ENCODE measurements at places on chromosomes 2 and 18.

DNA sequence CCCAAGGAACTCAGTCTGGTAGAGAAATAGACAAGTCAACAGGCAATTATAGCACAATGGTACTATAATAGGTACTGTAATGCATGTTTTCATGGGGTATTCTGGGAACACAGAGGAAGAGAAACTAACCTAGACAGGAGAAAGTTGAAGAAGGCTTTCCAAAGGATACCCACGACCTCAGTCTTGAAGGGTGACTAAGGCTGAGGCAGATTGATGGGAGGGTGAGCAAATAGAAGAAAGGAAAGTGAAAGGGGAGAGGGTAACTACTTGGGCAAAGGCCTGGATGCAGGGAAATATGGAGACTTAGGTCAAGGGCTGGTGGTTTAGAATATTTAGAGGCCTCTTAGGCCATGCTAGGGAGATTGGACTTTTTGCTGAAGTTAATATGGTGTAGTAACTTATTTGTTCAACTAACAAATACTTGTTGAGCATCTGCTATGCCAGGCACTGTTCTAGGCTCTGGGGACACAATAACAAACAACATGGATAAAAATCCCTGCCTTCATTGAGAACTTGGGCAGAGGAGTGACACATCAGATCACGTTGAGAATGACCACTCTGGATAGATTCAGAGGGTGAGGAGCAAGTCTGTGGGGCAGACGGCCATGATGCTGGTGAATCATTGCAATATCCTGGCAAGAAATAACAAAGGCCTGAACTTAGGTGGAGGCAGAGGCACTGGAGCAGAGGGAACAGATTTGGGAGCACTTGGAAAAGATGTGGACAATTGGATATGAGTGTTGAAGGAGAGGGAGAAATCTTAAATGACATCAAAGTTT lies 56.4 kb downstream of the PLB1 start:
- no peak for DNase-seq

- DNase-seq: no peak
Observed at GRCh38 chr2:167388497-167388896, 500.2 kb downstream of the XIRP2 start.

GRCh38 chr2:54677476-54678265 lies 45.8 kb upstream of the EML6 start:
- no peak for DNase-seq

DNA sequence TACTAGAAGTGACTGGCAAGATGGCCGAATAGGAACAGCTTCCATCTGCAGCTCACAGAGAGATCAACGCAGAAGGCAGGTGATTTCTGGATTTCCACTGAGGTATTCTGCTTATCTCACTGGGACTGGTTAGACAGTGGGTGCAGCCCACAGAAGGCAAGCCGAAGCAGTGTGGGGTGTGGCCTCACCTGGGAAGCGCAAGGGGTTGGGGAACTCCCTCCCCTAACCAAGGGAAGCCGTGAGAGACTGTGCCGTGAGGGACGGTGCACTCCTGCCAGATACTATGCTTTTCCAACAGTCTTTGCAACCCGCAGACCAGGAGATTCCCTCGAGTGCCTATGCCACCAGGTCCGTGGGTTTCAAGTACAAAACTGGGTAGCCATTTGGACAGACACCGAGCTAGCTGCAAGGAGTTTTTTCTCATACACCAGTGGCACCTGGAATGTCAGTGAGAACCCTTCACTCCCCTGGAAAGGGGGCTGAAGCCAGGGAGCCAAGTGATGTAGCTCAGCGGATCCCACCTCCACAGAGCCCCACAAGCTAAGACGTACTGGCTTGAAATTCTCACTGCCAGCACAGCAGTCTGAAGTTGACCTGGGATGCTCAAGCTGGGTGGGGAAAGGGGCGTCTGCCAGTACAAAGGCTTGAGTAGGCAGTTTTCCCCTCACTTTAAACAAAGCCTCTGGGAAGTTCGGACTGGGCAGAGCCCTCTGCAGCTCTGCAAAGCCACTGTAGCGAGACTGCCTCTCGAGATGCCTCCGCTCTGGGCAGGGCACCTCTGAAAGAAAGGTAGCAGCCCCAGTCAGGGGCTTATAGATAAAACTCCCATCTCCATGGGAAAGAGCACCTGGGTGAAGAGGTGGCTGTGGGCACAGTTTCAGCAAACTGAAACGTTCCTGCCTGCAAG lies 40.1 kb downstream of the PLEK start:
- DNase-seq: no peak

DNA sequence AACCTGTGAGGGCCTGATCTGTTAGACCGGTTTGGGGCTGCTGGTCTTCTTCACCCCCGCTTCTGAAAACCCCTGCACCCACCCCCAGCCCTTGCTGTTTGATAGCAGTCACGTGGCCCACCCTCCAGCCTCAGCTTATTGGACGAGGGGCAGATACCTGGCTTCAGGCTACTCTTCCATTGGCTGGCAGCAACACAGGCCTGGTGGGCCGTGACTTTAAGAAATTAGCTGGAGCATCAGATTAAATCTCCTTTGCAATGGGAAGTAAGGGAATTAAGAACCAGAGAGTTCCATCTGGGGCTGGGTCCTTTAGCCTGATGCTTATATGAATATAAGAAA lies 107.3 kb downstream of the KLHL29 start:
- DNase-seq: no peak

- DNase-seq: no peak
Observed at GRCh38 chr2:179539124-179539511, 274.5 kb upstream of the SESTD1 start.

DNA sequence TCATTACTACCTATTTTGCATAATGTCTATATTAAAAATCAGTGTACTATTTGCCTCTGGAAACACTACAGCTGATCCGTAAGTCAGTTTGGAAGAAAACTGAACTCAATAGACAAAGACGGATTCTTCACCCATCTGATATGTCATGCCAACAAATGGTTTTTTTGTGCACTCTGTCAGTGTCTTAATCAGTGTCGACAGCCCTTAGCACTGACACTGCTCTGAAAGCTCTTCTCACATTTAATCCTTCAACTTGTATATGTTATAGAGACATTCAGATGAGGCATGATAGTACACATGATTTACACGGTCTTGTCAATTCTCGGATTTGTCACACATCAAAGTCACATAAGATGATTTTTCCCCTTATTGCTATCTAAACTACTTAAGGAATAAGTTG lies 347.5 kb upstream of the GALNT5 start:
- DNase-seq: no peak

- no peak for DNase-seq
Observed at GRCh38 chr18:11497585-11497984, 111.8 kb upstream of the SLC35G4 start.

DNA sequence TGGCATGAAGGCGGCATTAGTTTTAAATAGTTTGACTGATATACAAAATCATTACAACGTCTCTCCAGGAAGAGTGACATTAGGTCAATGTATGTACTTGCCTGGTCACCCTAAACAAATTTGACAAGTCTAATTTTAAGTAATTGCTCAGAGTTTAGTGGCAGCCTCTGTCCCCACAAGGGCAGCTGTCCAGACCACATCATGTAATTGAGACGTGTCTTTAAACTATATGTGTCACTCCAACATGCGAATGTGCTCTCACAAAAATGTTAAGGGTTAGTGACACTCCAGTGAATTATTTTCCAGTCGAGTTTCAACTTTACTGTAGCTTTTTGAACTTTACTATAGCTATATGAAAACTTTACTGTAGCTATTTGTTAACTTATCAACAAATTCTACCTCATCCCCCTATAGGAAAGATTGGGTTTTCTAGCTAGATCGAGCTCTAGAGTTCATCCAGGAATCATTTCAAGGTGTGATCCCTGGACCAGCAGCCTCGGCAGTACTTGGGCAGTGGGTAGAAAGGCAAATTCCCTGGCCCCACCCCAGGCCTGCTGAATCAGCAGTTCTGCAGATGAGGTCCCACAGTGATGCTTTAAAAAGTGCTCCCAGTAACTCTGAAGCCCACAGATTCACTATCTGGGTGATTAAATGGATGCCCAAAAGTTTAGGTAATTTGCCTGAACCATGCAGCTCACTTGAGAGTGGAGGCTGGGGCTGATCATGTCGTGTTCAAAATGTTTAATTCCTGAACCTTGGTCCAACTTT lies 66.4 kb upstream of the POU3F3 start:
- no peak for DNase-seq

- no peak for DNase-seq
Observed at GRCh38 chr18:44041961-44042360, 638.7 kb upstream of the SETBP1 start.

DNA sequence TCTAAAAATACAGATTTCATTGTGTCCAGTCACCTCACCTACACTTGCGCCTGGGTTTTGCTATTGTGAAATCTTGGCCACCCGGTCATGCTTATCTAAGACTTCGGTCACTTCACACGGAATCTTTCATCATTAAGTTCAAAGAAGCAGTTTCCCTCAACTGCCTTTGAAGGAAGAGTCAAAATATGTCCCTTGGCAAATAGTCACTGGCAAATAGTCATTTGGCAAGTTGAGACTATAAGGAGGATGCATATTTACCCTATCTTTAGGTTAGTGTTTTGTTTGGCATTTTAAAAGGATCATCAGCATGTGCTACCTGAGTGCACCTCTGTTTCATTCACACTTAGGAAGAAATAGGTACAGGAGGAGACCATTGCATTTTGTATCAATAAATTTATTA lies 95.9 kb downstream of the FEZ2 start:
- DNase-seq: no peak

DNA sequence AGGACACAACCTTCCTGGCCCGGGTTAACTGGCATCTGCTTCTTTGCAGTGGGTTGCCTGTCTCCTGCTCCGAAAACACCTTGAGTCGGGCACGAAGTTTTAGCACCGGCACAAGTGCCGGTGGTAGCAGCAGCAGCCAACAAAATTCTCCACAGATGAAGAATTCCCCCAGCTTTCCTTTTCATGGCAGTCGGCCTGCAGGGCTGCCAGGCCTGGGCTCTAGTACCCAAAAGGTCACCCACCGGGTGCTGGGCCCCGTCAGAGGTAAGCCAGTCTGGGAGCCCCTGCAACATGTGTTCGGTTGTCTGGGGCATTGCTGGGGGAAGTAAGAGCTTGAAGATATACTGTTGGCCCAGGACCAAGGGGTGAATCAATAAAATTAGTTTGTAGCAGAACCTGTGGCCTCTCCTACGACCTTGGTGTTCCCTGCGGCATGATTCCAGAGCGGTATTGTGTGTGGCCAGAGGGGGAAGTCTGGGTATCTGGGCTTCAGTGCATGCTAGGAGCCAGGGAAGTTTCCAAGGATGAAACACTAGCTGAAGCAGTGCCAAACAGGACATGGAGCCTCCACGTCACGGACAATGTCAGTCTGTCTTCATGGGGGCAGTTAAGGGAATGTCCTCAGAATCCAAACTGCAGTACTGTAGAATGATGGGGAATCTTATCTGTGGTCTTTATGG lies 7.8 kb downstream of the AGBL5 start:
- DNase-seq: no peak

DNA sequence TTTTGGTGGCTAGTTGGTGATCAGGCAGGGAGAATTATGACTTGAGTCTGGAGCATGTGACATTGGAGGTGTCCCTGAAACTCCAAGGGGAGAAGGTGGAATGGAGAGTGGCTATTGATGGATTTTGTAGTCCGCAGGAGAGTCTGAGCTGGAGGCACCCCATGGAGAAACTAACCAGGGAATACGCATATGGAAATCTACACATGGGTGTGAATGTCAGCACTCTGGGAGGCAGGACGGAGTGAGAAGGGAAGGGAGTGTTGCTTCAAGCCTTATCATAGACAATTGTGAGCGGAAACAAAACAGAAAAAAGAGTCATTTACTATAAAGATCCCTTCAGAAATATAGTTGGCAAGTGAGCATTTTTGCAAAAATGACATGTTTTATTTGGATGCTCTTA lies 667 bp upstream of the SCYGR4 start:
- no peak for DNase-seq

DNA sequence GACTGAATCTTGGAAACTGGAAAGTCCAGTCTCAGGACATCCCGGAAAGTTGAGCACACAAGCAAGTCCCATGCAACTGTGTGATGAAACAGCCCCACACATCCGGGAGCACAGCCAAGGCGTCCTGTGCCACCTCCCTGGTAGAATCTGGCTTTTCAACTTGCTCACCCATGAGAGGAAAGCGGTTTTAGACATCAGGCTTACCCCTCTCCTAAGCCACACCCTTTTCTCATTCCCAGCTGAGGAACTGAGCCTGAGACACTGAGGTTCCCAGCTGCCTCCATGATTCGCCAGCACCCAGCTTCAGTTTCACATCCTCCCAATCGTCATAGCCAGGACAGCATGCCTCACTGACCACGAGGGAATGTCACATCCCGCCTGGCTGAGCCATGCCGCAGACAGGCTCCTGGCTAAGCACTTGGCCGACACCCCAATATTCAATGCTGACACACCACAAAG lies 60.3 kb downstream of the STEAP3 start:
- no peak for DNase-seq

DNA sequence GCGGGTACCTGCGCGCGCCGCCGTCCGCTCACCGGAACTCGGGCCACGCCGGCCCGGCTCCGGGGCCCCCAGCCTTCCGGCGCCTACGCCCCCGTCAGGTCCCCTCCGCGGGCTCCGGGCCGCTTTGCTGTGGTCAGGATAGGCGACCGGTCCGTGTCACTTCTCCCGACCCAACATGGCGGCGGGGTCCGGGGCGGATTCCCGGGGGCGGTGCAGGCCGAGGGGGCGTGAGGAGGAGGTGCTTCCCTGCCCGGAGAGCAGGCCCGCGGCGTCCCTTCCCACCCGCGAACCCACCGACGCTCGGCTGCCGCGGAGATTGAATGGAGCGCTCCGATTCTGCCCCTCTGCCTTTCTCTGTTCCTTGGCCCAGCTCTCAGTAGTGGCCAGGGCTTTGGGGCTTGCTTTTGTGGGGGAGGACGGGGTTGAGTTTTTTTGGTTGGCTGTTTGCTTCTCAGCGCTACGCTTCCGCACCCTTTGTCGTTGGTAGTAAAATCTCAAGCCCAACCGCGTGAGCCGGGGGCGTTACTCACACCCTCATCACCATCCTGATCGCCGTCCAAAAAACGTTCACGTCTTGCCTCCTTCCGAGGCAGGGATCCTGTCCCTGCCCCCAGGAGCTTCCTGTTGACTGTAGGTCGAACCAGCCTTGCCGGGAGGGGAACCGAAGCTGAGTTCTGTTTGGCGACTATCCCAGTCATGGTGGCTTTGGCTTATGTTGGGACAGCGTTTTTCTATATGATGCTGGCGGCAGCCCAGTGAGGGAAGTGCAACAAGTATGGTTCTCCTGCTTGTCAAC lies 532 bp upstream of the YES1 start:
- peak; percentile 65 for DNase-seq

DNA sequence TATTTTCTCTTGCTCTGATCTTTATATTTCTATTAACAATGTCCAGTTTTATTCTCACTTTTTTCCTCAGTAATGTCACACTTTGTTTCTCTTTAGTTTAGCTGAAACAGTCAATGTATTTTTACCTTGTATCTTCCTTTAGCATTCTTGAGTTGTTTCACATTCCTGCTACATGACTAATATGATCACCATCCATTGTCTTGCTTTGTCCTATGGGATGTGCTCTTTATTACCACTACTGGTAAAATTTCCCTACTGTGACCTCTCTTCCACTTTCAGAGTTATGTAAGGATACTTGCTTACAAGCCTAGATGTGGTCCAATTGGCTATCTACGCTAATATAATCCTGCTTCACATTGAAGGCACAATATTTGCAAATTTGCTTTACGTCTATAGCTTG lies 457.9 kb downstream of the PIK3C3 start:
- no peak for DNase-seq

Measured in activated CD8-positive, alpha-beta memory T cell treated with anti-CD3 and anti-CD28 coated beads for 1 hour (primary cell).